ENCODE measurements at places on chromosomes 3 and 15.

- no peak for DNase-seq
Measured at GRCh38 chr3:73813692-73814292, 189.1 kb upstream of the PDZRN3 start.

- DNase-seq, result no peak
Measured at GRCh38 chr15:99932676-99933402, 199.6 kb upstream of the LYSMD4 start.

DNA sequence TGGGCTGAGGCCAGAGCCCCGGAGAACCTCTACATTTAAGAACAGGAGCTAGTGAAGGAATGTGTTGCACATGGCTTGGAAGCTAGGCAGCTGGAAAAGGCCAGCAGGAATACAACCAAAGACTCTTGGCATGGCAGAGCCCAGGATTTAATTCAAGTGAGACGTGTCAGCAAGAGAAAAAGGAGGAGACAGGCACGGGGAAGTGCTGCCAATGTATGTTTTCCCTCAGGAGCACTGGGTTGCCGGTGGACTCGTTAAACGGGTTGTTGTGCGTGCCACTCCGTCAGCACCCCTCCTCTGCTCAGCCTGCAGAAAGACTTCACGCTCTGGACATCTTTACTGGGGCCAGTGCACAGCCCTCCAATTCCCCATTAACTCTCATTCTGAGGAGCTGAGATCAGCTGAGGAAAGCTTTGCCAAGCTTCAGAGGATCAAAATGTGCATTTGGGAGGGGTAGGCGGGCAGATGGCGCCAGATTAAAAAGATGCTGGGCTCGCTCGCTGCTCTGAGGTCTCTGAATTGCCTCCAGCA, 103.7 kb downstream of the PDZRN3 start:
- no peak for DNase-seq

- no peak for DNase-seq
Measured at GRCh38 chr15:31004220-31004733, 12.8 kb upstream of the MTMR10 start.

GRCh38 chr3:67791620-67792019, 137.2 kb upstream of the SUCLG2 start:
- DNase-seq, result no peak

DNA sequence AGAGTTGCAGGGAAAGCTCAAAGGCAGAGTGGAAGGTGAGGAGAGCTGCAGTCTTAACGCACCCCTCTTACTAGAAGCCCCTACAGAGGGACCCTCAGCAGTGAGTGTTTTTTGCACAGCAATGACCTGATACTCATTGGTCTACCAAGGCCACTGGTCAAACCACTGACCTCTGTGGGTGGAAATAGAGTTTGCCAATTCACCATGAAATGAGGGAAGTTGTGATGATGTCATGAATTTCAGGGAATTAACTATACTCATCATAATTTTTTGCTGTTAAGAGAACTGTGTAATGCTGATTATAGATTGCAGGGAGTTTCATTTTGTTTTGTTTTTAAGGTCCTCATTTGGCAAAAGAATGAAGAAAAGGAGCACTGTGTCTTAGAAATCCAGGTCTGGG, 101.7 kb upstream of the SMAD3 start:
- no peak for DNase-seq

GRCh38 chr3:175386630-175387029, 527.5 kb downstream of the NAALADL2 start:
- no peak for DNase-seq

DNA sequence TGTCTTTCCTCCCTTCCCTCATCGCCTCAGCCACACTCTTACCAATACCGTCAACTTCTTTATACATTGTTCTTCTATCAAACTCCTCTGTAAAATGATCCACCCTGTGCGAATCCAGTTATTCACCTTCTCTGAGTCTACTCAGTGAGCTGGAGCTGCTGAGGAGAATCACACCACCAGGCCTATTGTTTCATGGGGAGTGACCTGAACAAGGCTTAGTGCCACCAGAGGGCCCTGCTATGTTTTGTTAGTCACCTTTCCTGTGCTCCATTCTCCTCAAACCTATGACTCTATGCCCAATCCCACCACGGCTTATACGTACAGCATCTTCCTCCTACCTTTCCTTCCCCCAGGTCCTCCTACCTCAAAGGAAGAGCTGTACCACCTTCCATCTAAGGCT, 50.4 kb upstream of the MED12L start:
- no peak for DNase-seq

GRCh38 chr15:31326875-31327668, 437 bp downstream of the KLF13 start:
- no peak for DNase-seq

All from NCI-H1092 (cell line).